ENCODE measurements at places on chromosomes 1 and 21.
A peak's percentile ranks its signal among the peaks of the same experiment; 100 is the strongest.

DNA sequence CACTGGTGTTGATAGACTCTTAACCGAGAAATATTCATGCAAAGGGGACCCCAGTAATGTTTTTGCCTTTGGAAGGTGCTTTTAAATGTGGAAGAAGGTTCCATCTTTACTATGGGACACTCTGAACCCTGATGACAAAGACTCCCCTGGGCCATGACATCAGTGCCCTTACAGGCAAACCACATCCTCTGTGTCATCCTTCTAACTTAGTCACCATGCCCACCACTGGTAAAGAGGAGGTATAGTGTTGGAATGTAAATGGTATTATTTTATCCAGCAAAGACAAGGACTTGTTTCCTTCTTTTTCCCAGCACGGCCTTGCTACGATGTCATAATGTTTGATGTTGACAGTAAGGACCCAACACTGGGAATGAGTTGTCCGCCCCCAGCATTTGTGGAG is 12.6 kb downstream of the METTL13 start:
- DNase-seq, result peak; percentile 66

DNA sequence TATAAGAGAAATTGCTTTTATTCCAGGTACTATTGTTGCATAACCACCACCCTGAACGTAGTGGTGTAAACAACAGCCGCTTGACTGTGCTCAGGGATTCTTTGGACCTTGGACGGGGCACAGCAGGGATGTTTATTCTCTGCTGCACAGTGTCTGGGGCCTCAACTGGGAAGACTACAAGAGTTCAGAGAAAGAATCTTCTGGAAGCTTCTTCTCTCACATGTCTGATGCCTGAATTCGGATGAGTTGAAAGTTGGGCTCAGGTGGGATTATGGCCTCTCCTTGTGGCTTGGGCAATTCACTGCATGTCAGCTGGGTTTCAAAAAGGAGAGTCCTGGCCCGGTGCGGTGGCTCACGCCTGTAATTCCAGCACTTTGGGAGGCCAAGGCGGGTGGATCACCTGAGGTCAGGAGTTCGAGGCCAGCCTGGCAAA is 19.0 kb upstream of the SSBP3 start:
- no peak for DNase-seq

- no peak for DNase-seq
Measured at GRCh38 chr1:194684636-194685035, 1498.2 kb upstream of the B3GALT2 start.

GRCh38 chr1:205961991-205962820 is 18.9 kb upstream of the SLC26A9 start:
- no peak for DNase-seq

- DNase-seq, result no peak
Measured at GRCh38 chr21:37214952-37215351, 52.2 kb downstream of the VPS26C start.

DNA sequence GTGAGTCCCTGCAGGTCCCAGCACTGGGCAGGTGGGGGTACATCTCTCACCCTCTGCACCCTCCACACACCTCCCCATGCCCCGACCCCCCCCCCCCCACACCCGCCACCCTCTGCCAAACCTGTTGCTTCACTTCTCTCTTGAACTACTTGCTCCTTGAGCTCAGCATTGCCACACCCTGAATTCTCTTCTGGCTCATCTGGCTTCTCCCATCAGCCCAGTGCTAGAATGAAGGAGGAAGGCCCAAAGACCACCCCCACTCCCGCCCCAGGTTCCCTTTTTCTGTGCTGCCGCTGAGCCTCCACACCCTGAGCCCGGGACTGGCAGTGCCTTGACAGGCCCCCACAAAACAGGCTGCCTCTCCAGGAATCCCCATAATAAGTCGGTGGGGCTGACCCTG is 6.4 kb upstream of the TNNI1 start:
- DNase-seq, result no peak

DNA sequence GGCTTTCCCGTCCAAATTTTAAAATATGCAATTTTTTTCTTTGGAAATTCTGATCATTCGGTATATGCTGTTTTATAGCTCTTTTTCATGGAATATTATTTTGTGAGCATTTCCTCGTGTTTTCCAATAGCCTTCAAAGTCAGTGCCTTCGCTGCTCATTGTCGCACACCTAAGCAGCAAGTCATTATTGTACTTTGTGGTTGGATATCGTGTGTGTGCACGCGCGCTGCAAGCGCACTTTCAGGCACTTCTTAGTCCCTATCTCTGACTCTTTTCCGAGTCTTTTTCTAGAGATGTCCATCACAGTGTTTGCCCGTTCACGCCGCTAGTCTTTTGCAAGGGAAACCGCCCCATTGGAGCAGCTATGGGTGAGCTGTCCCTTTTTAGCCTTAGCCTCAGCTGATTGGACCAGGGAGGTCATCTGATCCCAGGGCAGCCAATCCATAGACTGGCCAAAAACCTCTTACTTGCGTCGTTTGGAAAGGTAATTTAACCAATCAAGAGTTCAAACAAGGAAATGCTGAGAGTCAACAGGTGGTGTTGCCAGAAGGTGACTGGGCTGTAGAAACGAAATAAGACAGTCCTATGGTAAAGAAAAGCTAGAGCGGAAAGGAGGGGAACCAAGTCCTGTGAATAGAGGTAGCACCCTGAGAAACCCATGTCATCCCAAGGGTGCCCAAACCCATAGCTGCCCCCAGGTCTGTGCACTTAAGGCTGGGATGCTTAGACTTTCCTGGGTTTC is 710 bp upstream of the HYI start:
- DNase-seq, result peak; percentile 49

GRCh38 chr1:233443040-233443760 is 115.7 kb downstream of the MAP3K21 start:
- DNase-seq, result peak; percentile 34

- no peak for DNase-seq
Measured at GRCh38 chr21:46136739-46137349, 18.5 kb downstream of the FTCD start.

GRCh38 chr1:81809808-81810207 is 9.1 kb downstream of the ADGRL2 start:
- DNase-seq, result no peak

- peak; percentile 14 for DNase-seq
Measured at GRCh38 chr1:210477328-210477924, 148.7 kb downstream of the HHAT start.

DNA sequence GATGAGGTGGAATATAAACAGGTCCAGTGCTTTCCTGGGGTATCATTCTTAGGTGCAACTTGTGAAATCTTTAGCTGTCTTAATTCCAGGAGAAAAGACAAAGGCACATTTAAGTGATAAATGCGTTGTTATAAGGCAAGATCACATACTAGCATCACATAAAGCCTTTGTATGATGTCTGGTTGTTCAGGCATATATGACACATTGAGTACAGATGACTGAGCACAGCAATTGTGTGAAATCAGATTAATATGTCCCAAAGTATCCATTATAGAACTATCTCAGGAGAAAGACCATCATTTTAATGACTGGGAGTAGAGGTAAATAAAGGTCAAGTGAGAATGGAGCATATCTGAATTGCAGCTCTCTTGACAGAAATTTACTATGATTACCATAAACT is 205.1 kb downstream of the PTGER3 start:
- no peak for DNase-seq

DNA sequence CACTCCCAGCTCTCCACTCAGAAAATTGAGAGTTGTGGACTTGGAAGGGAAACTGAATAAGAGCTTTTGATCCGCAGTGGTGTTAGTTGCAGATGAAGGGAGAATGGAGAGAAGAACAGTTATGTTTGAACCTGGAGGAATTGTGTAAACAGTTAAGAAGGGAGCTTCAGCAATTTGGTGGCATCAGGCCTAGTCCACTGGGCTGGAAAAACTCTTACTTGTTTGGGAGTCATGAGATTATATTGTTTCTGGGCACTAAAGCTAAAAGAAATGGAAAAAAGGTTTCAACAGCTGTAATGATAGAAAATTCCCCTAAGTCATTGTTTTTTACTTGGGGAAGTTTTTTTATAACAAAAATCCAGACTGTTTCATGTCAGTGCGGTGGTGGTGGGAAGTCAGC is 256.1 kb upstream of the C1orf87 start:
- DNase-seq, result no peak

GRCh38 chr1:225299624-225300023 is 128.2 kb downstream of the LBR start:
- no peak for DNase-seq

DNA sequence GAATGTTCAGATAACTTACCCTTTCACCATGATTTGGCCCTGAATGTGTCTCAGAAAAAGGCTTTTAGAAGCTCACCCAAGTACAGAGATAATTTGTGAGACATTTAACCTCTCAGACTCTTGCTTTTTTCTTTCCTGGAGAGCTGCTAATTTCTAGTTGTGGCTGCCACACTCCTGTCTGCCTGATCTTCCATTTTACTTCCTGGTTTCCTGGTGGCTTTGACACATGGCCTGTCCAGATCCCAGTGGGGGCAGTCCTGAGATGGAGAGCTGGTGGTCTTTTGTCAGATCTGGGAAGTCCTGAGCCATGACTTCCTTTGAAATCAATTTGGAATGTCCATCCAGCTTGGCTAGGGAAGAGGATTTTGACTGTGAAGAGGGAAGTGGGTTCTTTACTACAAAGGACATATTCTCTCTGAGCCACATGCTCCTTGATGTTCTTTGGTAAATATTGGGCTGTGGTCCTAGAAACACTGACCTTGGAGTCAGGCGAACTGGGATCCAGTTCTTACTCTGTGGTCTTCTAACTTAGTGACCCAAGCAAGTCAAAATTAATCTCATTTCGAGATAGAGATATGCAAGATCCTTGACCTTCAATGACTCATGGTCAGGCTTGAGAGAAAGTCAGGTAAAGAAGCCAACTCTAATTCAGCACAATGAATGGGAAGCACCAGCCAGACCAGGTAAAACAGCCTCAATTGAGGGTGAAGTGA is 78.0 kb upstream of the HSD17B7 start:
- no peak for DNase-seq

All from T1000 (cell line).